ENCODE measurements at places on chromosomes 11 and 22.

DNA sequence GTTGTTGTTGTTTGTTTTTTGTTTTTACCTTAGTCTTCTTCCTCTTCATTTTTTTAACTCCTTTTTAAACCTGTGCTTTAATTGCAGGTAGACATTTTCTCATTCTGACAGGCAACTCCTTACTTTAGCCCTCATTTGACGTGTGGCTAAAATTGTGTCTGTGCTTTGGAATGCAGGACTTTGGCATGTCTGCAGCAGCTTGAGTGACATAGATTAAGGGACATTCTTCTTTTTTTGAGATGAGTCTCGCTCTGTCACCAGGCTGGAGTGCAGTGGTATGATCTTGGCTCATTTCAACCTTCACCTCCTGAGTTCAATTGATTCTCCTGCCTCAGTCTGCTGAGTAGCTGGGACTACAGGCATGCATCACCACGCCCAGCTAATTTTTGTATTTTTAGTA is 100.8 kb downstream of the FAT3 start:
- DNase-seq, result no peak

- DNase-seq, result no peak
Measured at GRCh38 chr22:43750751-43751150, 61.4 kb downstream of the EFCAB6 start.

DNA sequence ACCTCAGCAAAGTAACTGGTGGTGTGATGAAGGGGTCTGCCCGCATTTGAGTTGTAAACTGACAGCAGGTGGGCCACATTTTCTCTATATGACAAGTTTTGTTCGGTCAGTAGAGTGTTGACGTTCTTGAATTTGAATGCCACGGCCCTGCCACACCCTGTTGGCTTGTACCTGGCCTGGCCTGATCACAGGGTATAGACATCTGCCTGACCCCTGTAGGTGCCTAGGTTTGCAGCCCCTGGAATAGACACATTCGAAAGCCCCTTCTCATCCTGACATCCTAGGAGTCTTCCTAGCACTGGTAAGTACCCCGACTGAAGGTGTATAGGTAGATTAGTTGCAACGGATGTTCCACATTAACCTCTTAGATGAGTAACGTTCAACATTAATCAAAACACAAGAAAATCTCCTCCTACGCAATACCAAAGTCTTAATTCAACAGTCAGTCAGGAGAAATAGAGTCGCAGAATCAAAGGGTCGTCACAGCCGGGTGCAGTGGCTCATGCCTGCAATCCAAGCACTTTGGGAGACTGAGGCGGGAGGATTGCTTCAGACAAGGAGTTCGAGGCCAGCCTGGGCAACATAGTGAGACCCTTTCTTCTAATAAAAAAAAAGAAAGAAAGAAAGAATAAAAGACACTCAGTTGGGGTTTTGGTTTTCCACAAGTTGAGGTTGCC is 43.6 kb upstream of the CD5 start:
- DNase-seq, result no peak

DNA sequence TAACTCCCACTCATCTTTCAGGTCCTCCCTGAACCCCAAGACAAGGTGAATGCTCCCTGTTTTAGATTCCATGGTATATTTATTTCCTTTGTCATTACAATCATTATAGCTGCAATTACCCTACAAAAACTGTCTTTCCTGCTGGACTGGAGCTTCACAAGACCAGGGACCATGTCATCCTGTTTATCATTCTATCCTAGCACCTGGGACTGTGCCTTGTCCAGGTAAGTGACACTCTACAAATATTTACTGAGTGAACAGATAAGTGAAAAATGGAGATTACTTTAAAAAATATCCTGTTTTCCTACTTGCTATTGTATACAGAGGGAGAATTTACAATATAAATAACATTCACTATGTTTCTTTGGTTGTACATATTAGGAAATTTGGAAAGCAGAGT is 22.5 kb upstream of the ELF5 start:
- DNase-seq, result no peak

GRCh38 chr22:41387341-41387740 is 5.6 kb downstream of the TEF start:
- DNase-seq, result no peak

- DNase-seq, result no peak
Measured at GRCh38 chr11:29127461-29127860, 889.4 kb downstream of the KCNA4 start.

DNA sequence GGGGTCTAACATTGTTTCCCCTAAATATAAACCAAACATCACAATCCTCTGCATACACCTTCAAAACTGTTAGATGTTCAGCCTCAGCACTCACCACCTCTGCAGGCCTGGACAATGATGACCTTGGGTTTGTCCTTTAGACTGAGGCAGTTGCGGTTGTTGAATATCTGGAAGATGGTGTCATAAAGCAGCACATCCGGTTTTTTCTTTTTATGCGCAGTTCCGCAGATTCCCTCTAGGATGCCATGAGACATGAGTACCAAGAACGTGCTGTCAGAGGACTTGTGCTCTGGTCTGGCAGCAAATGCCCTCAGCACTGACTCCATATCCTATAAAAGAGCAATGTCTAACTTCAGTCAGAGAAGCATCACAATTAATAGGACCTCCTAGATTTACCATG is 22.8 kb downstream of the CASP5 start:
- no peak for DNase-seq

GRCh38 chr11:69213316-69213715 is 57.6 kb downstream of the SMIM38 start:
- DNase-seq, result no peak

DNA sequence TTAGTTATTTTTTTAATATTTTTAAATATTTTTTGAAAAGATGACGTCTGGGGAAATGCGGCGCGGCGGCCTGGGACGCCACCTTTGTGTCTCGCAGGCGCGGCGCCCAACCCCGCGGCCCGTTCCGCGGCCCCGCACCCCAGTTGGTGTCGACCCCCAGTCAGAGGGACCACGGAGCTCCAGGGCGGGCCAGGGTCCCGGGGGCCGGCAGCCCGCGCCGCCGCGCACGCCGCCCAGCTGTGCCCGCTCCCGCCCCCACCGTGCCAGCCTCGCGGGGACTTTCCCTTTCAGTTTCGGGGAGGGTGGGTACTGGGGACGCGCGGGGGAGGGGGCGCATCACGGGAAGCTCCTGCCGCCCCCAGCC is 1.6 kb downstream of the CCND1 start:
- no peak for DNase-seq

DNA sequence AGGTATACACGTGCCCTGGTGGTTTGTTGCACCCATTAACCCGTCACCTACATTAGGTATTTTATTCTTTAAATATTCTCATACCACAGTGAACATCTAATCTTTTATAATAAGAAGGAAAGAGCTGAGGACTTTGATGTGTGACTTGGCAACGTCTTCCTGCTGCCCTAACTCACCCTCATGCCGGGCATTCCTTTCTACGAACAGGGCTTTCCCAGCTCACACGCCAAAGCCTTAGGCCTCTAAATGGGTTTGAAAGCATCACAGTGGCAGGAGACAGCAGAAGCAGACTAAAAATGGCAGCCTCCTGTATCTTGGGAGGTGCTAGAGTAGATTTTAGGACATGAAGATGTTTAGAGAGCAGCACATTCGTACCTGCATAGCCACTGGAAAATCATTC is 52.6 kb downstream of the CLTCL1 start:
- no peak for DNase-seq

All from progenitor cell of endocrine pancreas (in vitro differentiated cells).